ENCODE measurements at places on chromosomes 13 and 19.

- DNase-seq, result no peak
Measured at GRCh38 chr13:31182987-31183386, 16.8 kb upstream of the B3GLCT start.

DNA sequence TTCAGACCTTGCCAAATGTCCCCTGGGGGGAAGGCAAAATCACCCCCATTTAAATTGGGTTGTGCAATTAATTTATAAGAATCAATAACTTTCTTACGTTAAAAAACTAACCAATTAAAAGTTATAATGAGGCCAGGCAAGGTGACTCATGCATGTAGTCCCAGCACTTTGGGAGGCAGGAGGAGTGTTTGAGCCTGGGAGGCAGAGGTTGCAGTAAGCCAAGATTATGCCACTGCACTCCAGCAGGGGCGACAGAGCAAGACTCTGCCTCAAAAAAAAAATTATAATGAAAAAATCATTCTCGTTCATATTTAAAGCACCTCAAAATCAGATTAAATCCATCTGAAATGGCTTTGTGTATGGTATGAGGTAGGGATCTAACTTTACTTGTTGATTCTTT is 18.4 kb upstream of the SIGLEC14 start:
- DNase-seq, result no peak

DNA sequence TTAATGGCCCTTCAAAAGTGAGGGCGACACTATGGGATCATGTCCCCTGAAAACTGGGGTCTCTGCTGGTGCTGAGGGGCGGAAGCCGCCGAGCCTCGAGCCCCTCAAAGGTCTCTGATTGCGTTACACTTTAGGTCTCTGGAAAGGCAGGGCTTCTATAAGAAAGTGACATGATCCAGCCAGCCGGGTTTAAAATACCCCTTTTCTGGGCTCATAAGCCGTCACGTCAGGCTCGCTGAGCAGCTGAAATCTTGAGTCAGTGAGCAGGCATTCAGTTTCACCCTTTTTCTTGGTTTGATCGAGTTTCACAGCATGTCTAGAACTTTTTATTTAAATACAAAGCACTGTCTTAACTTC is 600 bp upstream of the HMGB1 start:
- DNase-seq, result no peak

DNA sequence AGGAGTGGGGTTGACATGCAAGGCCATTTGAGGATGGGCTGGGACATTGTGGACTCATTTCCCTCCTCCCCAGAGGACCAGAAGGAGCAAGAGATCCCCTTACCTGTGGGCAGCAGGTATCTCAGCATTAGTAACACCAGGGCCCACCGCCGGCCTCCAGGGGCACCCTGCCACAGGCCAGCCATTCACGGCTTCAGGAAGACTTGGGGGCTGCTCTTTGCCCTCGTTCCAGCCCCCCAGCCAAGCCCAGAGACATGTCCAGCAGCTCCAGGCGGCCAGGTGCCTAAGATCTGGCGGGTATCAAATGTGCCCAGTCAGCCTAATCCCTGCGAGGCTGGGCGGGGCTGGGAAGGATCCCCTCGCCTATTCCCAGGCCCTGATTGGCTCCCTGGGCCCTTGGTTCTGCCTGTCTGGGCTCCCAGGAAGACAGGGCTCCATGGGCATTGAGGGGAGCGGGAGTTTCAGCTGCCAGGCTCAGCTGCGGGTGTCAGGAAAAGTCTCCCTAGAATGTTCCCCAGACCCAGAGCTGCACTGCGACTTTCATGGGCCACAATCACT is 21.3 kb upstream of the OR1M1 start:
- DNase-seq, result no peak

GRCh38 chr19:17778968-17779929 is 15.7 kb upstream of the B3GNT3 start:
- no peak for DNase-seq

- no peak for DNase-seq
Measured at GRCh38 chr19:6221878-6222746, 57.7 kb downstream of the MLLT1 start.

DNA sequence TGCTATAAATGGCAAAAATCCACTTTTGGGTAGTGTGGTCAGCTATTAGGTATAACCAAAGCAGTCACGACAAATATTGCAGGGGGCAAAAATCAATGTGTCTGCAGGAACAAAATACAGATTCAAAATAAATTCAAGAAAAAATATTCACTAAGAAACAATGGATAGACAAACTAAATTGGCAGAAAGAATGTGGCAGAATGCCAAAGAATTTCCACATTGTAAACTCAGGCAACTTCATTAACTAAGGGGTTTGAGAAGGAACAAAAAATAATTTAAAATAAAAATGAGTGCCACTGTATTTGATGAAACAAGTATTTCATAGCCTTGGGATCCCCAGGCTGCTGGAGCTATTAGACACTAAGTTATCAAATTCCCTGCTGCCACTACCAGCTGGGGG is 193.1 kb downstream of the VWA8 start:
- no peak for DNase-seq

GRCh38 chr19:19039901-19040300 is 6.5 kb downstream of the ARMC6 start:
- DNase-seq, result no peak

DNA sequence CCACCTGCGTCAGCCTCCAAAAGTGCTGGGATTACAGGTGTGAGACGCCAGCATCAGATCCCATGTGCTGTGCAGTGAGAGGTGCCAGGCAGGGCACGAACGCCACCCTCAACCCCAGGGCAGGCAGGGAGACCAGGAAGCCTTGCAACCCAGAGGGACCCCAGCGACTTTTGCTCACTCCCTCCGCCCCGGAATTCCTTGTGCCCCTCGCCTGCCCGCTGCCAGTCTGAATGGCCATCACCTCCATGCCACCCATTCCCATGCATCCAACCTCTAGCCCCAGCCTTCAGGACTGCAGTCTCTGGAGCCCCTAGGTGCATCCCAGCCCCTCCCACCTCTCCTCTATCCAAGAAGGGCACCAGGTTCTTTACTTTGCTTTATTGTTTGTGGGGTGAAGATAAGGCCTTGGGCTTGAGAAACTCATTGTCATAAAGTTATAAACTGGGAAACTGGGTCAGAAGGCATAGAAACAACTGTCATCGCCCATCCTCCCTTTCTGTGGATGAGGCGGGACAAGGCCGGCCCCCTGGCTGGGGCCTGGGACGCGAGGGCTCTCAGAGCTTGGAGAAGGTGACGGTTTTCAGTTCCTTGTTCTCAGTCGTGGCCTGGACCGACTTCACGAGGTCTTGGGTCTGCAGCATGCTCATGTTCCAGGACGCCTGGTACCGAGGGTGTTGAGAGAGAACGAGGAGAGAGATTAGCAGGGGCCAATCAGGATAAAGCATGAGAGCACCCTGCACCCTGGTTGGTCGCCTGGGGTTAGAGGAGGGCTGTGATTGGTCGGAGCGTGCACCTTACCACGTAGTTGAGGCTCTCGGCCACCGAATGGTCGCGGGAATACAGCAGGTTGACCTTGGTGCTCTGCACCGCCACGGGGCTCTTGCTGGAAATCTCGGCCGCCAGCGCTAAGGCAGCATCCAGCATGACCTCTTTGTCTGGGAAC is 2.6 kb upstream of the LGALS4 start:
- DNase-seq, result no peak

GRCh38 chr19:44682807-44683206 is 11.5 kb downstream of the CEACAM19 start:
- DNase-seq, result no peak

DNA sequence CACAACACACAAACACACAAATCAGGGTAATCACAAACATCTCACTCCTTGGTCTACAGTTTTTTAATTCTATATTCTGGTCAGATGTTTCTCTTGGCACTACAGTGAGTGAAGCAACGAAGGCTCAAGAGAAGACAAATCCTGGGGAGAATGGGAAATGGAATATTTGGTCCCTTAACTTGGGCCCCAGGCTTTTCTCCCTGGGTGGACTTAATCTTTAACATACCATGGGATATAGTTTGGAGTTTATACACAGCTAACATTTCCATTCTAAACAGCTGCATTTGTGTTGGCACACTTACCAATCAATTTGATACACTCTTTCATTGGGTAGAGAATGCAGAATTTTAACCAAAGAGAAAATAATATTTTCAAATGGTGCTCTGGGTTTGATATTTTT is 1132.6 kb upstream of the SLC10A2 start:
- no peak for DNase-seq

GRCh38 chr19:45636902-45637301 is 2.3 kb downstream of the EML2 start:
- DNase-seq, result no peak

- no peak for DNase-seq
Measured at GRCh38 chr13:112172017-112172416, 105.1 kb downstream of the SOX1 start.

DNA sequence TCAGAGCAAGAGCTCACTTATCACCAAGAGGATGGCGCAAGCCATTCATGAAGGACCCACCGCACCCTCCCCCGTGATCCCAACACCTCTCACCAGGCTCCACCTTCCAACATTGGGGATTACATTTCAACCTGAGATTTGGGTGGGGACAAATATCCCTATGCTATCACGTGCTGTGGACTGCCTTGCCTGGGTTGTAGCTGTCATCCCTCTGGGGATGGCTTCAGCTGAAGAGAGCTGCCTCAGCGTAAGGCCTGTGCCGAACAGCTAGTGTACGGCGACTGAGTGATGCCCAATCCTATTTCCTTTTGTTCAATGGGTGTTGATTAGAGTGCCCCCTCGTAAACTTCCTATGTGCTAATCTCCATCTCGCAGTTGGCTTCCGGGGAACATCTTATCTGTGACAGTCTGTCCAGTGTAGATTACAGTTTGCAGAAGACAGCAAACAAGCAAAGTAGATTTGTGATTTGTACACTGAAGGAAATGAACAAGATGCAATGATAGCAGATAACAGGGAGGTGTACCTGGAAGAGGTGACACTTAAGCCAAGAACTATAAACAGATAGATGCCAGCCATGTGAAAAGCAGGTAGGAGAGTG is 11.8 kb upstream of the RCBTB1 start:
- no peak for DNase-seq

DNA sequence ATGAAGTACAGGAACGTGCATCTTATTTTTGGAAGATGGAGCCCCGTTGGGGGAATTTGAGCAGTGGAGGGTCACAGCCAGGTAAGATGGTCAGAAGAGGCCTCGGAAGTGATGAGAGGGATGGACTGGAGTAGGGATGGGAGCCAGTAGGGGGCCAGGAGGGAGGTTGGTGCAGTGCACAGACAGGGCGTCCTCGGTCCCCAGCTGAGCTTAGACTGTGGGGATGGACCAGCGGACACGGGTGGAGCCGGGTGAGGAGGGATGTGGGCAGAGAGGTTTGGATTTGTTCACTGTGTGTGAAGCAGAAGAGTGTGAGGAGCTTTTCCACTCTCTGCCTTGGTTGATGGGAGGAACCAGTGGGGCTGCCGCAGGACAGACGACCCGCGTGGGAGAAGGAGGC is 10.6 kb downstream of the RPS9 start:
- DNase-seq, result no peak

DNA sequence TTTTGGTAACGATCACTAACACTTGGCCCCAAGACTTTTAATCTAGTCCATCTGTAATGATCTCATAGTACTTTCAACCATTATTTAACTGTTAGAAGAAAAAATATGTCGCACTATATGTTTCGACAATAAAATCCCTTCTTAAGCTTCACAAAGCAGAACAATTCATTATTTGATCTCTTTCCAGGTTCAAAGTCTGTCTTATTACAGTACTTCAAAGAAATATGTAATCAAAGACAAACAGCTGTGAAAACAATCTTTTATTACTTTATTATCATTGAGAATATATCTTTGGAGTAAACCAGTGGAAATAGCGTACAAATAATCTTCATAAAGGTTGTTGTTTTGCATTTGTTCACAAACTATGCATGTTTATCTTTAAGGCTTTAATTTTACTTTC is 93.5 kb downstream of the DACH1 start:
- no peak for DNase-seq

DNA sequence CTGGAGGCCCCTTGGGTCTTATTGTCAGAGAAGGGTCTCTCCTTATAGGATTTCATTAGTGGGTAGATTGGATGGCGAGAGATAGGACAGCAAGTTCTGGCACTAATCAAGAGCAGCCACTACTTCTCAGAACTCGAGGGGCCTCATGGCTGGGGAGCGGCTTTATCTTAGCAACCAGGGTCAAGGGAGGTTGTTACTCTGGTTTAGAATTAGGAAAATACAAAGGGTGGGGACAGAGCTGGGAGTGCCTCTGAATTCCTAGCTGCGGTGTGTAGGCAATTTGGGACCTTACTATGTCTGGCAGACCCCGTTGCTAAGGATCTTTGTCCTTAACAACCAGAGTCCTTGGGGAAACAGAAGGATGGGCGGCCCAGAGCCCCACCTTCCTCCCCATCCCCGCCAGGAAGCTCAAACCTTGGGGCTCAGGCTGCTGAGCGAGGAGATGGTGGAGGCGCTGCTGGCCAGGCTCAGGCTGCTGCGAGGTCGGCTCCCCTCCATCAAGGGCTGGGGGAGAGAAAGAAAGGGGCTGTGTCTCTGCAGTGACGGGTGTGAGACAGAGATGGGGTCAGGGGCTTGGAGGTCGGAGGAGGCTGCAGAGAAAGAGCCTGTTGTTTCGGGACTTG is 1.2 kb downstream of the PLEKHA4 start:
- no peak for DNase-seq

- no peak for DNase-seq
Measured at GRCh38 chr19:52336791-52337381, 843 bp downstream of the ZNF610 start.

DNA sequence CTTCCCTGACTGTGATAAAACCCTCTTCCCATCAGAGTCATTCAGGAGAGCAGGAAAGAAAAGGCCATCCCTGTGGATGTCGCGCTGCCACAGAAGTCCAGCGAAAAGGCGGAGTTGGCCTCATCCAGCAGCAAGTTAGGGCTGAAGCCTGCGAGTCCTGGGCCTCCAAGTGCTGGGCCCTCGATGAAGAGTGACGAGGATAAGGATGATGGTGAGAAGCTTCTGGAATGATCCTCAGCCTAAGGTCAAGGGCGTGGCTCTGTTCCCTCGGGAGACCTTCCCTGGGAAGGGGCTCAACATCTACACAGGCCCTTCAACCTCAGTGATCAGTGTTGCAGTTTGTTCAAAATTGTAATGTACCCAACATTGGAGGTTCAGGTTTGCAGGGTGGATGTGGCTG is 22.3 kb downstream of the TEX29 start:
- no peak for DNase-seq

DNA sequence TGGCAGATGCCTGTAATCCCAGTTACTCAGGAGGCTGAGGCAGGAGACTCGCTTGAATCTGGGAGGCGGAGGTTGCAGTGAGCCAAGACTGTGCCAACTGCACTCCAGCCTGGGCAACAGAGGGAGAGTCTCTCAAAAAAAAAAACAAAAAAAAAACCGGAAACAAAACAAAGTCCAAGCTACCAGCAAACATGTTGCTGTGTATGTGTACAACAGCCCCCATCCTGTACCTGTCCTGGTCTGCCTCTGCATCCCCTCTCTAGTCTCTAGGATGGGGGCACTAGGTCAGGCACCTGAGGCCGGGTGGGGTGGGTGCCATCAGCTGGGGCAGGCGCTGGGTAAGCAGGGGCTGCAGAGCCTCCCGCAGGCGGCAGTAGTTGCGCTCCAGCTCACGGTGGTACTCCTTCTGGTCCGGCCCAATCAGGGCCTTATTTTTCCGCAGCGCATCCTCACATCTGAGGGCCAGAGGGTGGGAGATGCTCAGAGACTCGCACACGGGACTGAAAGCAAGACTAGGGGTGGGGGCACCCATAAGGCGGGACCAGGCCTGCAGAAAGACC is 2.8 kb upstream of the KANK2 start:
- no peak for DNase-seq
